ENCODE measurements at places on chromosomes 1 and 21.

GRCh38 chr1:226882187-226882586, 11.8 kb downstream of the PSEN2 start:
- no peak for DNase-seq

DNA sequence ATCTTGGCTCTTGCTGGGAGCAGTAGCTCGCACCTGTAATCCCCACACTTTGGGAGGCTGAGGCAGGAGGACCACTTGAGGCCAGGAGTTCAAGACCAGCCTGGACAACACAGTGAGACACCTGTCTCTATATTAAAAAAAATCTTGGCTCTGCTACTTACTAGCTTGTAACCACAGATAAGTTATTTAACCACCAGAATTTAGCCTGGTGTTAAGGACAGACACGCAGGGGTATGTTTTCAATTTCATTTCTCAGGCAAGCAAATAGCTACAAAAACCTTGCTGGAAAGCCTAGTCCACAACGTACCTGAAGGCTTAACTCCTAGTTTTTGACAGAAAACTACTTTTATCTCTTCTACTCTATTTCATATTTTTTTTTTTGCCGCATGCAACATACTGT, 24.8 kb upstream of the GFI1 start:
- DNase-seq, result no peak

- no peak for DNase-seq
These were observed 151.6 kb downstream of the SDCCAG8 start for GRCh38 chr1:243407284-243408018.

DNA sequence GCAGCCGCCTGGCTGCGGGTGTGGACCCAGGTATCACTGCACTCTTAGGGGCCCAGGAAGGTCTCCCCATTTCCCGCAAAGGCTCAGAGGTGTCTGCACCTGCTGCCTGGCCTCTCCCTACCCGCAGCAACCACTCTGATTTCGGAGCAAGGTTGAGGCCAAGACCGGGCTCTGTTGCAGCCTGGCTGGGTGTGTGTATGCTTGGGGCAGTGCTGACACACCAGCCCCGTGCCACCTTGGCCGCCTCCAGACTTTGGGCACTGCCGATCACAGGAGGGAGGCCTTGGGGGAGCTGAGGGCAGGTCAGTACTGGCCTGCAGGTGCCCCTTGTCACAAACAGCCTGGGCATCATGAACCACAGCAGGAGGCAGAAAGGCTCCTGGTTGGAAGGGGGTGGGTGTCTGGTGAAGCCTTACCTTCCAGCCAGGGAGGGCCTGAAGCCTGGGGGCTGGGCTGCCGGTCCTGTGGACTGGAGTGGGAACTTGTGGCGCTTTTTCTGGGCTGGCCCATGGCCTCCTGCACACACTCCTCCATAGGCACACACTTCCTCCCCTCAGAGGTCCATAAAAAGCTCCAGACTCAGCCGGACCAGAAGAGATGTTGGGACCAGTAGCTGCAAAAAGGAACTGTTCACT, 519.5 kb downstream of the RWDD3 start:
- DNase-seq, result no peak

- no peak for DNase-seq
These were observed 756.0 kb upstream of the ADGRL2 start for GRCh38 chr1:81044708-81045107.
